HT1080 (cell line): ENCODE measurements at places on chromosomes 6 and 20. TPM values are rescaled to one million over a fixed set of nuclear protein-coding genes. Genes with fewer than 3 reads are reported as not detected.

SPATA25 gene
- total RNA-seq: 0.33 and 0.34 TPM in 2 replicates

STMN3 gene
- 30.9 and 33.2 TPM in 2 replicates for total RNA-seq

DNA sequence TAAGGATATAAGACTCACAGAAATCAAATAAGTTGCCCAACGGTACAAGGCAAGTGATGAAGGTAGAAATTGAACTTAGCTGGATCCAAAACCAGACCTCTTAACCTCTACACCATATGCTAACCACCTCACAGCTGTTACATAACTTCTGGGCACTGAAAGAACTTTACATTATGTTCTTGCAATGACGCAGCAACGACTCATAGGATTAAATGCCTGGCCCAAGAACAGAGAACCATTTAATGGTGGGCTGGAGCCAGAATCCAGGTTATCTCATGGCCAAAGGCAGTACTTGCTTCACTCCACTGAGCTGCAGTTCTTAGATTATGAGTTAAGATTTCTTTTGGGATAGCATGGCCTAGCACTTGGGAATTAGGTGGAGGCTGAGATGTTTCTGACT, 4.4 kb downstream of the TRMT6 start:
- DNase-seq: peak; percentile 81

DNA sequence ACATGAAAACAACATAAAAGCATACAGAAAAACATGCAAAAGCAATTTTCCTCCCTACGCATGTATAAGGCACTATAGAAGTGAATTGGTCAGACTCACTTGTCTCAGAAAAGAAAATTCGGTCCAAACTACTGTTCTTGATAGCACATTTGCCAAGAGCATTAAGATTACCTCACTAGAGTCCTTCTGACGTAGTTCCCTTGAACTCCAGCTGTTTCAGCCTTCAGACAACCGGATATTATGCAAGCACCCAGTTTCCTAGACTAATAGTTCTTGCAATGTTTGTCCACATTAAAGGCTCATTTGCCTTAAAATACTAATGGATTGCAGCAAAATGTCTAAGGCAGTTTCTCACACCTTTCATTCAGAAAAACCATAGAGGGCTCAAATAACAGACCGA, 2.5 kb upstream of the CASS4 start:
- no peak for DNase-seq

GRCh38 chr6:82113231-82113630, 134.3 kb downstream of the IBTK start:
- no peak for DNase-seq
